ENCODE measurements at places on chromosomes 16 and 17. TPM values are rescaled to one million over a fixed set of nuclear protein-coding genes. Genes with fewer than 3 reads are reported as not detected.

DNA sequence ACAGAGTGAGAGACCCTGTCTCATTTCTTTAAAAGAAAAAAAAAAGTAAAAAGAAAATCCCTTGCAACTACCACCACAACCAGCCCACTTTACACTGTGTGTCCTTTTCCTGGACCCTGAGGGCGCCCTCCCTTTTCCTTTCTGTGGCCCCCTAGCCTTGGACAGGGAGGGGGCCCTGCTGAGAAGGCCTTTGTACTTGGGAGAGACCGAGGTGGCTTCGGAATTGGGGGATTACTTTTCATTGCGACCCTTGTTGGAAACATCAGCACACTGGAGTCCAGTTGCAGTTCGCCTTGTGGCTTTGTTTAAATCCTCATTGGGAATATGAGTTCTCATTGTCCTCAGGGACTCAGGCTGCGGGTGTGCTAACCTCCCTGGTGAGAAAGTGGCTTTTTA lies 9.4 kb upstream of the DNASE1 start:
- no peak for DNase-seq
- peaks cover 8% of the 10 kb centered on the region for H3K4me1 ChIP-seq
- no peaks in the 10 kb centered on the region for H3K27me3 ChIP-seq
- H3K4me3 ChIP-seq, result no peak overlapping the region
- peaks cover 1% of the 10 kb centered on the region for H3K36me3 ChIP-seq

DNA sequence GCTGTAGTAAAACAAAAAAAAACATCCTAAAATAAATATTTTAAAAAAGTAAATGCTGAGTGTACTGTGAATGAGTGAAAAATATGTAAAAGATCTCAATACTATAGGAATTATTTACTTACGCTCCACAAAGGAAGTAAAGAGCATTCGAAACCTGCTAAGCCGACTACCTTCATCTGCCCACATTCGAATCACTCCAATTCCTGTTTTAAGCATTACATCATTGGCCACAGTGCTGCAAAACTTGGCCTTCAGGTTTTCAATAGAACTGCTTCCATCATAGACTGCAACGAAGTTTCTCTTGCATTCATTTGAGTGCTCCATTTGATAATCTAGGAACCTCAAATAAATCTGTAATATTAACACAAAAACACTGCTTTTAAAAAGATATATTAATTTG lies 34.4 kb downstream of the NETO2 start:
- H3K36me3 ChIP-seq, result no peaks in the 10 kb centered on the region
- H3K27ac ChIP-seq, result no peak overlapping the region
- DNase-seq, result no peak
- no peak overlapping the region for H3K4me3 ChIP-seq

WFDC1 gene
- total RNA-seq, result 4.2 TPM

- no peaks in the 10 kb centered on the region for H3K36me3 ChIP-seq
- peak; percentile 81 for DNase-seq
- H3K27me3 ChIP-seq, result no peaks in the 10 kb centered on the region
- peak overlapping the region; percentile 56 for H3K4me3 ChIP-seq
These were observed 12.7 kb downstream of the TBX2 start for GRCh38 chr17:61412143-61412859.

DNA sequence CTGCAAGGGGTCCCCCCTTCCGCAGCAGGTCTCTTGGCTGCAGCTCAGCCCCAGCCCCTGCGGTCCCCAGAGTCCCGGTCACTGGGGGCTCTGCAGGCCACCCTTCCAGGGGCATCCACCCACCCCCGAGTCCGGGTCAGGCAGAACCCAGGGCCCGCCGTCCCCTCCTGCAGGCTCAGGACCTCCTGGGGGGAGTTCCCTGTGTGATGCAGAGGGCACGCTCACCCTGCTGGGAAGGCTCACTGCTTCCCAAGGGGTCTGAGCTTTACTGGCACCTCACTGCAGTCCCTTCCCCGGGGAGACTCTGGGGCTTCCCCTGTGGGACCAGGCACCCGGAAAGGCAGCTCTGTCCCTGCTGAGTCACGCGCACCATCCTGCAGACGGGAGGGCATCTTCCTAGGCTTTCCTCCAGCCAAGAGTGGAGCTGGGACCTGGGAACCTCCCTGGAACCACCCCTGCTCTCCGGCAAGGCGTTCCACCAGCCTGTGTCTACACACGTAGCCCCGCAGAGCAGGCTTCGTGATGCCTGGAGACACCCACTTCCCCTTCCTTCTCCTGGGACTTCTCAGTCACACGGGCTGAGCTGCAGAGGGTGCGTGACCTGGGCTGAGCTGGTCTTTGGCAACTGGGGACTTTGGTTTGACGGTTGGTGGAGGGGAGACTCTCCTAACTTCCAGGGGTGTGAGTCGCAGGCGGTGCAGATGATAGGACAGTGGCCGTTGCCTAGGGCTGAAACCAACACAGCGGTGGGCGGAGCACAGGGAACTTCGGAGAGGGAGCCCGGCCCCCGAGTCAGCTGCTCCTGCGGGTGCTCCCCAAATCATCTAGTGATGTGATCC lies 23.4 kb downstream of the SLC25A10 start:
- peak overlapping the region; percentile 32 for H3K27ac ChIP-seq
- DNase-seq, result peak; percentile 56
- H3K27me3 ChIP-seq, result no peaks in the 10 kb centered on the region
- H3K36me3 ChIP-seq, result no peaks in the 10 kb centered on the region

GRCh38 chr17:42378359-42378958 lies 9.8 kb downstream of the STAT3 start:
- DNase-seq, result no peak
- peak overlapping the region; percentile 49 for H3K4me3 ChIP-seq
- H3K36me3 ChIP-seq, result peaks cover 2% of the 10 kb centered on the region
- peak overlapping the region; percentile 77 for H3K27ac ChIP-seq
- H3K4me1 ChIP-seq, result peaks cover 14% of the 10 kb centered on the region
- no peaks in the 10 kb centered on the region for H3K27me3 ChIP-seq

All from liver (tissue), 10 donors.